ENCODE measurements at places on chromosomes 3 and 15.
A peak's percentile ranks its signal among the peaks of the same experiment; 100 is the strongest.

DNA sequence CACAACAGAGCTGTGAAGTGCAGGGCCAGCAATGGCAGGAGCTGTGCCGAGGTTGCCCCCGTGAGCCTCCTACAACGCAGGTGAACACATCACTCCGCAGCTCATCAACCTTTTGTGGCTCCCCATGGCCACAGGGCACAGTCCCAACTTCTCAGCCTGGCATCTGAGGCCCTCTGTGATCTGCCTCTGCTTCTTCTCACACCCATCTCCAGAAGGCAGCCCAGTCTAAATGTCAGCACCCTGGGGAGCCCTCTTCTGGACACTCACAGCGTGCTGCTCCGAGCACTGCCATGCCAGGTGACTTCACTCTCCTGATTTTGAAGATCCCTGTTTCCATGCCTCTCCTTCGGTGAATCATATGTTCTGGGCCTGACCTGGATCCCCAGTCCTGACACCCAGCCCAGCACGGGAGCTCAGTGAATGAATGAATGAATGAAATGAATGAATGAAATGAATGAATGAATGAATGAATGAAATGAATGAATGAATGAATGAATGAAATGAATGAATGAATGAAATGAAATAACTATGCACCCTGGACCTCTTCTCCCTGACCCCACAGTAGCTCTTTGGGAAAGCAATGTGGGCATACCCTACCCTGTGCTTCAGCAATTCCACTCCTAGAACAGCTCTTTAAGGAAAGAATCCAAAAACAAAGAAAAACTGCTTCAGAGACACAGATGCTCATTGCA lies 17.9 kb upstream of the SKIC8 start:
- DNase-seq: peak; percentile 54

GRCh38 chr3:42213417-42213816 lies 52.6 kb downstream of the CCK start:
- DNase-seq: peak; percentile 32

DNA sequence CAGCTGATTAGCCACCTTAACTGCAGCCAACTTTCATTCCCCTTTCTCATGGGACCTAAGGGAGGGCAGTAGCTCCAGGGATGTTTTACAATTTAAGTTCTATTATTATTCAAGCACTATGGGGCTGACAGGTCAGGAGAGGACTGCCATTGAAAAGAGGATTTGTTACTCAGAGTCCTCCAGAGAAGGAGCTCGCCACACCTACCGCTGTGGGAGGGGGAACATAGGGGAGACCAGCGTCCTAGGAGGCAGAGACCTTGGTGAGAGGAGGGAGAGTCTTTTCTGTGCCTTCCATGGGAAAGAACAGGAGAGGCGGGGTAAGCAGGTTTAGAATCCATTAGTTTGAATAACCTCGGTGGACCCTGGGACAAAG lies 14.4 kb downstream of the ATP10A start:
- no peak for DNase-seq

DNA sequence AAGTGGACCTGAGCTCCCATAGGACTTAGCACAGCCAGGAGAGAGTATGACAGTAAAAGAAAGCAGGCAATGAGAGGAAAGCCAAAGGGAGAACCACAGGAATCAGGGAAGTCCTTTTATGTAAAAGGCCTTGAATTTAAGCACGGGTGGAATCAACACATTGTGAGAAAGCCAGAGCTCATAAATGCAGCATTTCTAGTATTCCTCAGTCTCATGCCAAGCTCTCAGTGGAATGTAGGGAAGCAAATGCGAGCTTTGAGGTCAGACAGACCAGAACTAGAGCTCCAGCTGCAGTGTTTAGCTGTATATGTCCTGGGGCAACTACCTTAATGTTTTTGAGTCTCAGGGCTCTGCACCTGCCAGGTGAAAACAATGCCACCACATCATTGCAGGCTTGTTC lies 132.1 kb upstream of the TRIM42 start:
- no peak for DNase-seq

DNA sequence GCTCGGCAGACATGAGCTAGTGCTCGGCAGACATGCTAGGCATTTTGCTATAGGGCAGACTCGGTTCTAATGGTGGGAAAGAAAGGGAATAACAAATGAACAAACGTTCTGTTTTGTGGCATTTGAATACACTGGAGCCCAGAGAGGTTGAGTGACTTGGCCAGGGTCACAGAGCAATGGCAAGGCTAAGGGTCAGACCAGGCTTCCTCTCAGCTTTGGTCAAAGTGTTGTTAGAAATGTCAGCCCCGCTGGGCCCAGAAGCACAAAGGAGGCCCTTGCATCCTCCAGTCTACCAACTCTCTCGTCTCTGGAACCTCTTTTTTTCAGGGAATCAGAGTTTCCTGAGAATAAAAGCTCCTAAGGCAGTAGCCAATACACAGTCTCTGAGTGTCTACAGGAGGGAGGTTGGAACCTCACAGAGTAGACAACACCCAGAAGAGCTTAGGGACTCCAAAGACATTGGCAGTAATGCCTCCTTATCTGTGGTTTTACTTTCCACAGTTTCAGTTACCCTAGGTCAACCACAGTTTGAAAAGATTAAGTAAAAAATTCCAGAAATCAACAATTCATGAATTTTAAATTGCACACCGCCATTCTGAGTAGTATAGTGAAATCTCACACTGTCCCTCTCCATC lies 47.3 kb downstream of the SSUH2 start:
- peak; percentile 57 for DNase-seq

DNA sequence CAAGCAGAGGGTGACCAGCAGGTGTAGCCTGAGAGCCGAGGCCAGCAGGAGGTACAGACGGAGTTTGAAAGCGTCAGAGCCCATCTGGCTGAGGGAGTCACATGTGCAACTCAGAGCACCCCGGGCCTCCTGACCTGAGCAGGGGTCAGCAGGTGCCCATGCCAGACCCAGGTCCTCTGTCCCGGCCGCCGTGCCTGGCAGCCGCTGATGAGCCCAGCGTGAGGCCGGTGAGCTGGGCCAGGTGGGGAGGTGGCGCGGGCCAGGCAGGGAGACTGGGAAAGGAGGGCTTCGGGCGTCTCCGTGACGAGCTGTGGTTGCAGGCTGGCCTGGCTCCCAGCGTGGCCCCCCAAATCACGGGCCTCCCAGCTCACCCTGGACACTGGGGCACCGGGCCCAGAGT lies 130.9 kb downstream of the CHSY1 start:
- DNase-seq: no peak

GRCh38 chr3:49720855-49721595 lies 1.5 kb upstream of the AMIGO3 start:
- DNase-seq: no peak

DNA sequence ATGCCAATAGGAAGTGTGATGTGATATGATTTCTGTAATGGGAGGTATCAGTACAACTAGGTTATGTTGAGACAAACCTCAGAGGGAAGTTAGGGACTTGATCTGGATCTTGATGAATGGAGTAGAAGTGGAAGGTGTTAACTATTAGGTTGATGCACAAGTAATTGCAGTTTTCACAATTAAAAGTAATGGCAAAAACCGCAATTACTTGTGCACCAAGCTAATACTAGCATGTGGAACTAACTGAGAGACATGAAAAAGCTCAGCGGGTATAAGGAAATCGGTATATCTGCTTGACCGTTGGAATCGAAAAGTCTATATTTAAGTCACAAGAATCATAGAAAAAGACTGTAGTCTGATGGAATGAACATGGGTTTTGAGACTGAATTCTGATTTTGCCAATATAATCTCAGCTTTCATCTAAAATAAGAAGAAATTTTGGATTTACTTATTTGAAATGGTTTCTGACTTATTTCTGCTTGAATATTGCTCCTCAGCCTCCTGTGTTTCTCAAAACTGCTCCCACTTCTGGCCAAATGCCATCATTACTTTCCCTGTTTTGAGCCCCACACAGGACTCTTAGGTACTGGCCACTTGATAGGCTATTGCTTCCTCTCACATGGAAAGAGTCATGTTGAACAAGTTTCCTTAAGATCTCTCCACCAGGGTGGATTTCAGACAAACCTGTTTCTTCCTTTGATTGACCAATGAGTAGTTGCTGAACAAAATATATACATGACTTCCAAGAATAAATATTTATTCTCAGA lies 271.5 kb upstream of the COL8A1 start:
- no peak for DNase-seq

GRCh38 chr3:188212308-188212969 lies 58.5 kb downstream of the LPP start:
- no peak for DNase-seq

GRCh38 chr3:135271177-135272025 lies 476.3 kb downstream of the EPHB1 start:
- DNase-seq: no peak

DNA sequence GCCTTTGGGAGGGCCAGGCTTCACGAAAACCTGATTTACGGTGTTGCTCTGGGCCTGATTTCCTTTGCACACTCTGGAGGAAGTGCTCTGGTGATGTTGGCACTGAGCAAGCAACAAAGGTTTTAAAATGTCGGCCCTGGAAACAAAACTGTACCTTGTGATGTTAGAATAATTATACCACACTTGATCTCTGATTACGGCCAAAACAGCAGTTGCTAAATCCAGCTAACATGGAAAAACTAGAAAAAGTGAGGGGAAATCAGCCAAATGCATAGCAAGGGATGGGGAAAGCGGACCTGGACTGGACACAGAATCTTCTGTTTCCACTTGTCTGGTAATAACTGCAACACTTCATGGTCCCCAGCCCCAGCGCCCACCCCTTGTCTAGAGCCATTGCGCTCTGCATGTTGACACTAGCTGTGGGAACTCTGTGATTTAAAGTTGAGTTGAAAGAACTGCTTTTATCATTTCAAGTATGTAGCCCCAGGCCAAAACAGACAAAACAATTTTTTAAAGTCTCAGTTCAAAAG lies 120.1 kb downstream of the VGLL4 start:
- no peak for DNase-seq

- DNase-seq: no peak
Observed at GRCh38 chr3:76912841-76913383, 127.0 kb upstream of the ROBO2 start.

GRCh38 chr3:116920826-116921610 lies 211.4 kb downstream of the TUSC7 start:
- no peak for DNase-seq

- no peak for DNase-seq
Observed at GRCh38 chr3:126337980-126338651, 19.1 kb downstream of the KLF15 start.

DNA sequence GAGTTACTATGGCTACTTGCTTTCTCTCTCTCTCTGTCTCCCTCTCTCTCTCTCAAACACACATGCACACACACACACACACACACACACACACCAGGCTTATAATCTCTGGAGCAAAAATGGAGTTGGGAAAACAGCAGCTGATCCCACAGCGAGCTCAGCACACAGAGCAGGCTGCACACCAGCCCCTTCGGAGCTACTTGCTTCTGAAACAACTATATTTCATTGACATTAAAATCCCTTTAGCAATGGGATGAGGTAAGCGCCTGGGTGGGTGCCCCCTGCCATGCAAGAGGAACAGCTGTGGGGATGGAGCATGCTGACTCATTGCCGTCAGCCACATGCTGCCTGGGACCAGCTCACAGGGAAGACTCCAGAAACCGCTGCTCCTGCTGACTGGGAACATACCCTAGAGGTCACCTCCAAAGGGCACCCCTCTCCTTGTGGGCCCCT lies 45.7 kb downstream of the B3GNT5 start:
- DNase-seq: peak; percentile 44

GRCh38 chr15:57134071-57134605 lies 215.7 kb downstream of the TCF12 start:
- DNase-seq: no peak

DNA sequence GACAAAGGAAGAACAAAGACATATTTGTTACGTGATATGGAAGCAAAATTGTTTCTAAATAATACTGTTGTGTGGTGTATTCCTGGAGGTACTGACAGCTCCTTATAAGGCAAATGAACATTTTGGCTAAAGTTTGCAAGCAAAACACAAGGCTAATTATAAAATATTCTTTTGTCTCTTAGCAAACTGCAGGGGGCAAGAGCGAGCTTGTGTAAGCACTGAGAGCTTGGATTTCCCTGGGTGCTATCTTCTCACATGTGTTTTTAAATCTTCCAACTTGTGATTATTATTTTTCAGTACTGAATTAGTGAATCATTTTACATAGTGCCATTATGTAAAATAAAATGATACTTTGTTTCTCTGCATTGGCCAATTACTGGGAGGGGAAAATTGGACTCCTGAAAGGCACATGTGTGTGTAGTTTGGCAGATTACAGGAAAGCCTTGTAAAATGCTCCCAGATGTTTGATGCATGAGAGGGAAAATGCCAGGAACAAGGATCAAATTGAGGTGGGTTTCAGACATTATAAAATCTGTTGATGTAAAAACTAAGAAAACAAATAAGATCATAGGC lies 611.5 kb downstream of the AGBL1 start:
- no peak for DNase-seq

DNA sequence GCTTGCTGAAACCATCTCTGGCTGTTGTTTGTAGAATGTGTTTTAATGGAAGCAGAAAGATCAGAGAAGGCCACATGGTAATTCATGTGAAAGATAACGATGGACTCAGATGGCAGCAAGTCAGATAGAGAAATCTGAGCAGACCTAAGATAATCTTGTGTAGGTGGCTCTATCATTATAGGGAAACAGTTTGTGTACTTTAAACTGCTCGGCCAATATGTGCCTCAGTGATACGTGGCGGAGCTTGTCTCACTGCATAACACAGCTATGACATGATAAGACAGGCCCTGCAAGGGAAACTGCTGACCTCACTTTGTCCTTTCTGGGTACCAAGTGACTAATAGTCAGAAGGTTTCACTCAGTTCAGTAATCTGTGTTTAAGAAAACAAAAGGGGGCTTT lies 51.0 kb downstream of the MME start:
- peak; percentile 64 for DNase-seq

GRCh38 chr3:58622892-58623291 lies 43.7 kb downstream of the FAM3D start:
- DNase-seq: no peak

DNA sequence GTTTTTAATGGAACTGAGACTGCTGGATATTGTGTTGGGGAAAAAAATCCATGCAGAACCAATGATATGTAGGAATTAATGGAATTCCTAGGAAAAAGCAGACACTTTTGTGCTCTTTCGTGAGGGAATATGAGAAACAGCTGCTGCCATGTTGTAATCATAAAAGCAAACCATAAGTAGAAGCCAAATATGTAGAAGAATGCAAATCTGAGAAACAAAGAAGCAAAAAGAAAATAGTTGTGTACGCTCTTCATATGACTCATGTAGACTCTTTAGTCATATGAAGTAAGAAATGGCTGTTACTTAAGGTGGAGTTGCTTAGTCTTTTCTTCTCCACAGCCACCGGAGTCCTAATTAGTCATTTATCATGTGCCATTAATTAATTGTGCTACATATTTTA lies 298.6 kb upstream of the ZNF717 start:
- no peak for DNase-seq

GRCh38 chr3:182802413-182803390 lies 9.4 kb downstream of the ATP11B start:
- no peak for DNase-seq

GRCh38 chr15:41495736-41496599 lies 2.3 kb downstream of the ITPKA start:
- DNase-seq: no peak
